Mammary epithelial cell (primary cell): ENCODE measurements at places on chromosomes 3 and 15. TPM values are rescaled to one million over a fixed set of nuclear protein-coding genes. Genes with fewer than 3 reads are reported as not detected.

WNT5A gene
- 19.7 TPM for total RNA-seq

PPP1R14D gene
- total RNA-seq = not detected

COL8A1 gene
- total RNA-seq = 73.2 TPM

LMAN1L gene
- total RNA-seq = not detected

THOC7 gene
- 34.5 TPM for total RNA-seq

TTC21A gene
- 5.2 and 6.8 TPM in 2 replicates for total RNA-seq

SLC28A2 gene
- not detected for total RNA-seq

BLOC1S6 gene
- 38.0 and 47.0 TPM in 2 replicates for total RNA-seq

GOLGA6D gene
- not detected in 2 replicates for total RNA-seq

IQCF6 gene
- total RNA-seq = not detected in 2 replicates

AMOTL2 gene
- 116 and 197 TPM in 2 replicates for total RNA-seq

CD200 gene
- 23.7 TPM for total RNA-seq

RSL24D1 gene
- total RNA-seq = 114 TPM

GABRB3 gene
- not detected in 2 replicates for total RNA-seq

STRIT1 gene
- not detected in 2 replicates for total RNA-seq

VPS18 gene
- 17.9 and 21.5 TPM in 2 replicates for total RNA-seq

DNAH12 gene
- 0.24 TPM in 1 of 2 replicates, not detected in the other for total RNA-seq

CCK gene
- total RNA-seq = not detected in 2 replicates

GPR87 gene
- total RNA-seq = 66.1 and 72.3 TPM in 2 replicates

IL17RE gene
- total RNA-seq = 2.8 and 10.6 TPM in 2 replicates

FOXL2NB gene
- 0.50 TPM for total RNA-seq

PLA2G4E gene
- total RNA-seq = 0.45 TPM in 1 of 2 replicates, not detected in the other

ITPKA gene
- not detected for total RNA-seq

EPHA3 gene
- 0.26 and 0.32 TPM in 2 replicates for total RNA-seq

CCDC54 gene
- total RNA-seq = not detected

ANKUB1 gene
- not detected in 2 replicates for total RNA-seq

GOLGA8T gene
- total RNA-seq = not detected

AHSG gene
- total RNA-seq = 0.67 TPM

SERINC4 gene
- total RNA-seq = not detected in 2 replicates
